ENCODE measurements at places on chromosomes 13 and 19.
A peak's percentile ranks its signal among the peaks of the same experiment; 100 is the strongest.

DNA sequence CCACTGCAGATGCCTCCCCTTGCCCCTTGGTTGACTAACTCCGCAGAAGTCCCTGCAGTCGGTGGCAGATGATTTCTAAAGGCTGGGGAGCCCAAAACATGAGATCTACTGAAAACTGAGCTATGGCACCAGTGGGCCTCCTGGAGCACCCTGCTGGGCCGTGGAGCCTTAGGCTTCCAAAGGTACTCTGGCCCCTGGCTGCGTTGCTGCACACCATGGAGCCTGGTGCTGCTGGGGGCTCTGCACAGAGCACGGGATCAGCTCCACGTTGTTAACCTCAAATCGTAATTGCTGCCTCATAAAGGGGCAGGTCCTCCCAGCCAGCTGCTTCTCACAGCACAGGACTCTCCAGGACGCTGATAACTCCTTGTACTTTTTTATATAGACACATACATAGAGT lies 357.5 kb downstream of the NALCN start:
- no peak for DNase-seq

DNA sequence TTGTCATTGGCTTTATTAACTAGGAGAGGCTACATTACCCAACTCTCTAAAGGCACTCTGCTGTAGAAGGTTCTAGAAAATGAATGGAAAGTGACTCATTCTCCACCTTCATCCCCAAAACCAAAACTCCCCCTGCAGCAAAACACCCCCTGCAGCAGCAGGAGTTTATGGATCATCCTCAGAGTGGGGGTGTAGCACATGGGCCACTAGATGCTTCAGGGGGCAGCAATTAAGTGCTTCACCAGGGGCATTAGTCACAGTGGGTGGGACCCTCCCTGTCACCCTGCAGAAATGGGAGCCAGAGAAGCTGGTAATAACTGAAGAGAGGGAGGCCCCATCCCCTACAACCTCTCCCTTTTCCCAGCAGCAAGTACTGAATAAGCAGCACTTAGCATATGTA lies 64.5 kb upstream of the MED4 start:
- DNase-seq = no peak

GRCh38 chr13:43132257-43132656 lies 108.9 kb downstream of the DNAJC15 start:
- DNase-seq = peak; percentile 56

- no peak for DNase-seq
Observed at GRCh38 chr19:42465827-42466280, 23.1 kb upstream of the CXCL17 start.

DNA sequence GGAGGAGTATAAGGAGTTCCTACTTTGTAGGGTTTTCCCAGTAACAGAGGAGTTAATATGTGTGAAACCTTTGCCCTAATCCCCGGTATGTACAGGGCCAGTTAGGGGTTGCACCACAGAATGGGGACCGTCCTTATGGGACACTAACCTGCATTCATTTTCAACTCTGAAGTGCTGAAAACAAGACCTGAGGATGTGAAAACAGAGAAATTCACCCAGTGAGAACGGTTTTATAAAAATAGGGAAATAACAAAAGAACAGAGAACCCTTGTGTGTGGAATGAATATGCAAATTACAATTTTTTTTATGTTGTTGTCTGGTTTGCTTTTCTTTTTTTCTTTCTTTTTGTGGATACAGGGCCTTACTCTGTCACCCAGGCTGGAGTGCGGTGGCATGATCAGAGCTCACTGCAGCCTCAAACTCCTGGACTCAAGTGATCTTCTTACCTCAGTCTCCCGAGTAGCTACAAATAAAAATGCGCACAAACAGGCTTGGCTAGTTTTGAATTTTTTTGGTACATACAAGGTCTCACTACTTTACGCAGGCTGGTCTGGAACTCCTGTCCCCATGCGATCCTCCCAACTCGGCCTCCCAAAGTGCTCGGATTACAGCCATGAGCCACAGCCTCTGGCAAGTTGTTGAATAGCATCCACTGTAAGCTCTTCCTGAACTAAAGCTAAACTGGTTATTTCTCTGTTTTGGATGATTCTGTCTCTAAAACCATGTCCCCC lies 10.6 kb downstream of the CLC start:
- DNase-seq = no peak
